NCI-H526 treated with DMSO at 0.1 percent for 48 hours (cell line): ENCODE measurements at places on chromosomes 16 and 17.

GRCh38 chr17:66283971-66284370 is 18.4 kb upstream of the PRKCA start:
- no peak for DNase-seq

GRCh38 chr17:68103148-68103547 is 67.6 kb downstream of the KPNA2 start:
- DNase-seq, result no peak

GRCh38 chr16:23837553-23838308 is 1.9 kb downstream of the PRKCB start:
- no peak for DNase-seq

DNA sequence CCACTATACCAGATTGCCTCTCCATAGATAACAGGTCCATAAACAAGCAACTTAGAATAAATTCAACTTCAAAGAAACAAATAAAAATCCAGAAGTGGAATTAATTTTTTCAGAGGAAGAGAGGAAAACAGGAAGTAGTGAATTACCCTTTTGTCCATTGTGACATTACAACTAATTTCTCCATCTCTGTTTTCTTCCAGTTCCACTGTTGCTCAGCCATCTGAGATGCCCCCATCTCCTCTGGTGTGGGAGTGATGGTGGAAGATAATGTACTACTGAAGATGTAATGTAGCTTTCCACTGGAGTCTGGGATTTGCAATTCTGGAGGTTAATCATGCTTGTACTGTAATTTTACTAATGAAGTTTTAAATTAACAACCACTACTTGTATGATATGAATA is 124.6 kb upstream of the TMEM97 start:
- no peak for DNase-seq

- no peak for DNase-seq
Measured at GRCh38 chr17:13135506-13135905, 117.7 kb upstream of the ELAC2 start.

GRCh38 chr17:50538549-50539410 is 6.2 kb downstream of the EPN3 start:
- no peak for DNase-seq

DNA sequence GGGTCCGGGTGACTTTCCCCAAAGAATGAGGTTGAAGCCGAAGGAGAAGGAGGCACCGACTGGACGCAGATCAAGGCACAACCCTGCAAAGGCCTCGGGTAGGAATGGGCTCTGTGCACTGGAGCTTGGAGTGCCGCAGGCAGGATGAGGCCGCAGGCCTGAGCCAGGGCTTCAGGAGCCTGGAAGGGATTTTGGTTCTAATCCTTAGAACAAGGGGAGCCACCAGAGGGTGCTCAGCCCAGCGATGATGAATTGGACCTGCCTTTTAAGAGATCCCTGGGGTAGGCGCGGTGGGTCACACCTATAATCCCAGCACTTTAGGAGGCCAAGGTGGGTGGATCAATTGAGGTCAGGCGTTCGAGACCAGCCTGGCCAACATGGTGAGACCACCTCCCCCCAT is 8.1 kb downstream of the CIBAR2 start:
- no peak for DNase-seq

DNA sequence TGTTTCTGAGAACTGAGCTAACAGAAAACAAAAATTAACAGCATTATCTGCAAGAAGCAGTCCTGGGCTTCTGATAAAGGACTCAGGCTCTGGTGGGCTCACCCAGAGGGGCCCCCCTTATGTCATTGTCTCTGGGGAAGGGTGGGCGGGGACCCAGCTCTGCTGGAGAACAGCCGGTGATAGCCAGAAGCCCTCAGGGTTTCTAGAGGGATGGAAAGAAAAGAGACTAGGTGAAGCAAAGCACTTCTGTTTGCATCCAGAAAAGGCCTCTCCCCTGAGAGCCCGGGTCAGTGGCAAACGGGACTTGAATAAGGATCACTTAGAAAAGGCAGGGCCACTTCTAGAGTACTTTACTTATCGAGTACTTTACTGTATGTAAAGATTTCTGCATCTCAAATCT is 7.0 kb upstream of the CDC42EP4 start:
- no peak for DNase-seq

DNA sequence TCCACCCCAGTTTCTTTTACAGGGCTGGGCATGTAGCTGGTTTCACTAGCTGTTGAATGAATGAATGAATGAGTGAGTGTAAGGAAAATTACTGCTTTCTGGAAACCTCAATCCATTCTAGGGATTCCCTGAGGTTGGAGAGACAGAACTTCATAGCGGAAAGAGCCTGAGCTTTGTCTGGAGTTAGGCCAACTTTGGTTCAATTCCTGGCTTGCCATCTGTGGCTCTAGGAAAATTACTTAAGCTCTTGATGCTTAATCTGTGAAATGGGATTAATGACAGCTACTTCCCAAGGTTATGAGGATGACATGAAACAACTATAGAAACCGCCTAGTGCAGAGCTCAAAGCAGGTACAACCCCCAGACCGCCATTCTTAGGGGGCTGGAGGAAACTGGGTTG is 76.3 kb upstream of the AXIN2 start:
- DNase-seq, result no peak

DNA sequence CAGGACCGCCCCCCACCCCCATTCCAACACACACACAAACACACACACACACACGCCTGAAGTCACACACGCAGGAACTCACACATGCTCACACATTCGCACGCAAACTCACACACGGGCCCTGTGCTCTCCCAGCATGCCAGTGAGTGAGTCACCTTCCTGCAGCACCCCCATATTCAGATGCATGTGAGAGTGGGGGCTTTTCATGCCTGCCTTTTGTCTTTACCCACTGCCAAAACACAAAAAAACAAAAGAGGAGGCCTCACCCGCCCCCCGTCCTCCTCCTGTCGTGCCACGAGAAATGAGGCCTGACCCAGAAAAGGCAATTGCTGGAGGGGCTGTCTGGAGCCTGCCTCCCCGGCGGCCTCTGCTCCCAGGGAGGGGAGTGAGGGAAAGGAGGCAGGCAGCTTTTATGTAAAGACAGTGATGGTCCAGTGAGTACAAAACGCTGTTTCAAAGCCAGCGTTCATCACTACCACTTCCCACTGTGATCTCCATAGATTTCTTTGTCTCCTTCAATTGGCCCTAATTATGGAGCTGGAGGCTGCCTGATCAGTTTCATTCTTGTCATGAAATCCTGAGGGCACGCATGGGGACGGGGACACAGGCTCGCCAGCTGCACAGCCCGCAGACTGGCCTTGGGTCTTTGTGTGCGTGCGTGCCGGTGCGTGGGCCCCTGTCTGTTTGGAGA is 29.5 kb upstream of the GSE1 start:
- DNase-seq, result peak; percentile 39

DNA sequence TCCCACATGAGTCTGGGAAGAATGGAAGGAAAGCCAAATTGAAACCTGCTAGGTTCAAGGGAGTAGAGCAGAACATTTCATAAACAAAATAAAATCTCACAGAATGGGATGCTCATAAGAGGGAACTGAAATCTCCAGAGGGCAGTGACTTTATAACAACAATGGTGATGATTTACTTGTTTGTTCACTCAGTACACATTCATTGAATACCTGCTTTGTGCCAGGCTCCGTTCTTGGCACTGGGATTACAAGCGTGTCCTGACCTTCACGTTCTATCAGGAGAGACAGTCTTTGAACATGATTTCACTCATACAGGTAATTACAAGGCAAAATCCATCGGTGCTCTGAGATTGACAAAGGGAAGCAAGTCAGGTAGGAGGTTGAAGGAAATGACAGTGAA is 356.3 kb downstream of the HAPSTR1 start:
- DNase-seq, result no peak

GRCh38 chr16:72400257-72401083 is 228.5 kb upstream of the PMFBP1 start:
- DNase-seq, result peak; percentile 22

DNA sequence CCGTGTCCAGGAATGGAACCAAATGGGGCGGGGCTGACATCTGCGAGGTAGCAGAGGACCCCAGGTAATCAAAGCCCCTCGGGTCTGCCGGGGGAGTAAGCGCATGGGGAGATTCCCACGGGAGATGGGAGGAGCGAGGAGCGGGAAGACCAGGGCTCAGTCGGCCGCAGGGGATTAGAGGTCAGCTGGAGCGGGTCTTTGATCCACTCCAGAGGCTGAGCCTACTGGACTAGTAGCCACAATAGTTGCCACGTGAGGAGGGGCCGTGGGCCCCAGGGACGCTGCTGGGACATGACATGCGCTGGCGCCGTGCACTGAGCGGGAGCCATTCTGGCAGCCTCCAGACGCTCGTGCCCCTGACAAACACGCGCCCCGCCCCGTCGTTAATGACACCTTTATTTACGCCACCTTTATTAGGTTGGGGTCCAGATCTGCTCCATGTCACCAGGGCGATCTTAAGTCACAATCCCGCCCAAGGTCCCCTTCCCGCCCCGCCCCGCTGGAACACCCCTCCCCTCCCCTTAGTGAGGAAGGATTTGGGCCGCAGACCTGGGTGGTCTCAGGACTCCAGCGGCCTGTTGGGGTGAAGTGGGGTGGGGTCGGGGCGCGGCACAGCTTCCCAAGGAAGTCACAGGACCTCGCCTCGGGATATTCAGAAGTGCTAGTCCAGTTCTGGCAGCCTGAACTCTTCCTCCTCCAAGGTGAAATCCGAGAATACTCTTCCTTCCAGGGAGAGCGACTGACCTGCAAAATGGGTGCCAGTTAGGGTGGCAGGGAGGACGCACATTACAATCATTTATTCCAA is 15.0 kb downstream of the PPY start:
- no peak for DNase-seq
